ENCODE measurements at places on chromosomes 11 and 22.

DNA sequence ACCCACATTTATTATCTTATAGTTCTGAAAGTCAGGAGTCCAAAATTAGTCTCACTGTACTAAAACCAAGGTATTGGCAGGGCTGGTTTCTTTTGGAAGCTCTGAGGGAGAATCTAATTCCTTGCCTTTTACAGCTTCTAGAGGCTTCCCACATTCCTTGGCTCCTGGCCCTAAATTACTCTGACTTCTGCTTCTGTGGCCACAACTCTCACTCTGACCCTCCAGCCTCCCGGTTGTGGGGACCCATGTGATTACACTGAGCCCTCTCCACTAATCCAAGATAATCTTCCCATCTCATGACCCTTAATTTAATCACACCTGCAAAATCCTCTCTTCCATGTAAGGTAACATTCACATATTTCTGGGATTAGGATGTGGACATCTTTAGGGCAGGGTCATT lies 110.9 kb downstream of the ARL14EP start:
- no peak for DNase-seq

DNA sequence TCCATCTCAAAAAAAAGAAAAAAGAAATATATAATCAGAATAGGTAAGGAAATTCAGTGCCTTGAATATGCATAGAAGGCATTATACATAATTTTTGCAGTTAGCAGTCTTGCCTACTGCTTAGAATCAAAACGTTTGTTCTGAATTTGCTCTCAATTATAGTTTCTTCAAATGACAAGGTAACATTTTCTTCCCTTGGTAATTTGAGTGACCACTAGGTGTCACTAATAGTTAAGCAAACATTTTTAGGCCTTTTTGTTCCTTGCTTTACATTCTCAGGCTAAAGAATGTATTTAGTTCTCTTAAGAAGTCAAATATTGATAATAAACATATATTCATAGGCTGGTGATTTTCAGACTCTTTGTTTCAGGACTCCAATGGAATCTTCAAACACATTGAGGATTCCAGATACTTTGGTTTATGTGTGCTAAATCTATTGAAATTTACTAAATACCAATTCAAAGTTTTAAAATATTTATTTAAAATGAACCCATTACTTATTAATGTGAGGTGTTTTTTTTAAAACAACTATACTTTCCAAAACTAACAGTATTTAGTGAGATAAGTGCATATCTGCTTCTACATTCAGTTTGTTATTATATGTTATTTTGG lies 55.0 kb upstream of the DEPDC7 start:
- no peak for DNase-seq

GRCh38 chr11:79019975-79020374 lies 420.9 kb downstream of the TENM4 start:
- DNase-seq: no peak

GRCh38 chr11:62402226-62402959 lies 16.4 kb upstream of the SCGB1A1 start:
- DNase-seq: no peak

DNA sequence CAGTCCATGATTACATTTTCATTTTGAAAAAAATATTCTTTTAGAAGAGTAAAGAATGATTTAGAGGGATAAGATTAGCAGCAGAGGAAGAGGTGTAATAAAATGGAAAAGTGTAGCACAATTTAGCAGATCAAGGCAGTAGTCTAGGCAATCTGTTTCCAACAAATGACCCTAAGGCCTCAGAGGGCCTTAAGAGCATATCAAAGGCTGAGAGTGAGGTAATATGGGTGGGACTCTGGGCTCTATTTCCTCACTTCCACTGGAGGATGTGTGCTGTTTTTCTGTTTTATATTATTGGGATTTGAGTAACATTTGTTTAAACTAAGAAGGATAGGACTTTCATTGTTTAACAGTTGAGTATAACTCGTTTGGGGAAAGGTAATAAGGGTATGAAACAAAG lies 28.8 kb downstream of the CCDC81 start:
- no peak for DNase-seq

DNA sequence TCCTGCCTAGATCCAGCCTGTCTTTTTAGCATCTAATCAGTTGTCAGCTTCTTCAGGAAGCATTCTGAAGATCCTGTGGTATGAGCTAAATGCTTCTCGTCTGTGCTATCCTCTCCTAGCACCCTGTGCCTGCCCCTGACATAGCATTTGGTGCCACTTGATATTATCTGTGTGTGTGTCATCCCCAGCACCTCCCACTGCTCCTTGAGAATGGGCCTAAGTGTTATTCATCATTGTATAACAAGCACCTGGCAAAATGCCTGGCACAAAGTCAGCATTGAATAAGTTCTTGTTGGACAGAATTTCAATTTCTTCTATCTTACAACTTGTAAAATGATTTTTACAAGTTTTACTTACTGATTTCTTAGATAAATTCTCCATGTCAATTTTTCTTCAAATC lies 28.1 kb upstream of the OLFML1 start:
- DNase-seq: no peak

DNA sequence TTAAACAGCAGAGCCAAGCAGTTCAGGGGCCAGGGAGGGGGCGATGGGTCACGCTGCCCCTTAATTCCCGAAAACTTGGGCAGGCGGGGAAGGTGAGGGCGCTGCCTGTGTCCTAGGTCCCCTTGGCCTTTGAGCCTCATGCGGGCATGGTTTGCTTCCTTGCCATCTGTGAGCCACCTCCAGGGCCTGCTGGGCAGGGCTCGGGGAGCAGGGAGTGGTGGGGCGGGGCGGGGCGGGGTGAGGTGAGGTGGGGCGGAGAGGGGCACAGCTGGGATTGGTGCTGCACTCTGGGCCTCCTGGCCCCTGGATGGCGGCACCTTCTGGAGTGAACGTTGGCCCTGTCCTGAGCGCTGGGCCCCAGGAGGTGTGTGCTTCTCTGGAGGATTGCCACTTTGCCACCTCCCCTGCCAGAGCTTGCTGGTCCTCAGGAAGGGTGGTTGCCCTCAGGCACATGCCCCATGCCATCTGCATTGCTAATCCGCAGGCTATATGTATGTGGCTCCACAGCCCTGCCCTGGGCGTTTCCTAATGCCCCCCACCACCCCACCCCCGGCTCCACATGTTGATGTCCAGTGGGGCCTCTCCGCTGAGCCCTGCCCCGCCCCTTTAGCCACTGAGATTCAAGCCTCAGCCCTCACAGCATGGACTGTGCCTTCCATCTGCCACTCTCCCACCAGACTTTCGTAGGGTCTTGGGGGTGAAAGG lies 352.5 kb downstream of the TBC1D22A start:
- DNase-seq: no peak

- no peak for DNase-seq
Observed at GRCh38 chr11:9066433-9066925, 24.9 kb downstream of the SCUBE2 start.

DNA sequence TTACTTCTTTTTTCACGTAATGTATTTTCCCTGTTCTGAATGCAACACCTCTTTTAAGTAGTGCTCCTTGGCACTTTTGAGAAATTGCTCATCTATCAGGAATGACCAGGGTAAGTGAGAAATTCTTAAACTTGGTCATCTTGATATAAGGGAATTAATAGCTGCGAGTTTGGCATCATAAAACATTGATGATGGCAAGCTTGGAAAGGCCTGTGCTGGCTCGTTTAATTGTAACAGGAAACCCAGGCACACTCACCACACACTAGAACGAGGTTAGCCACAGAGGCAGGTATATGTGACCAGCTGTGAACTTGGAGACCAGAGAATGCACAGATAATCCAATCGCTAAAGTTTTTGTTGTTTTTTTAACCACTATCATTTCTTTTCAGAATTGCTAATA lies 24.3 kb downstream of the FAM118A start:
- DNase-seq: no peak

DNA sequence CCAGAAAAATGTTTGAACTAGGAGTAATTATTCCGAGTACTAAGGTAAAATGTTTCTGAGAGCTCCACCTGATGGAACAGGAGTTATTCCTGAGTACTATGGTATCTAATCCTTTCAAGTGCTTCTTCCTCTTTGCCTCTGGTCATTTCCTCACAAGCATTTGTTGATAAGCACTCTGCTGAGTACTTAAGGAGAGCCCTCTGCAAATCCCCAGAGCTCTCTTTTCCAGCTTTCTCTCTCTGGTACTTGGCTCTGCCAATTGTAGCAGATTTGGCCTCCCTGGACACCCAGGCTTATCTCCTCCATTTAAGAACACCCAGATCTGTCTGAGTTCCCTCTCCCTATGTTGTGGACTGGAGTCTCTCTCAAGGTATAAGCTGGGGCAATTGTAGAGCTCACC lies 457.0 kb downstream of the MN1 start:
- no peak for DNase-seq

GRCh38 chr11:47461876-47462275 lies 12.9 kb upstream of the RAPSN start:
- DNase-seq: no peak

GRCh38 chr11:44899959-44900358 lies 50.7 kb downstream of the TP53I11 start:
- no peak for DNase-seq

- DNase-seq: no peak
Observed at GRCh38 chr22:49437956-49438355, 389.7 kb downstream of the BRD1 start.

GRCh38 chr11:111586388-111586831 lies 15.8 kb upstream of the SIK2 start:
- DNase-seq: peak; percentile 38

Measured in NCI-H1436 treated with DMSO at 0.1 percent for 48 hours (cell line).